ENCODE measurements at places on chromosomes 11 and 22.

DNA sequence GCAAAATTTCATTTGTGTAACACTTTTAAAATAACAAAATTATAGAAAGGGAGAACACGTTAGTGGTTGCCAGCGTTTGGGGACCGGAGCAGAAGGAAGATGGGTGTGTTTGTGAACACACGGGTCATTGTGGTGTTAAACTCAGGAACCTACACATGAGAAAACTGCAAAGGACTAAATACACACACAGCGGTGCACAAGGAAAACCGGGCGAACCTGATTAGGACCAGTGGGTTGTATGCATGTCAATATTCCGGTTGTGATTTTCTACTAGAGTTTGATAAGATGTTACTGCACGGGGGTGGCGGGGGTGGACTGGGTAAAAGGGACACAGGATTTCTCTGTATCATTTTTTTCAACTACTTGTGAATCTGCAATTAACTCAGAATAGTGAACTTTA is 351.2 kb downstream of the OPCML start:
- DNase-seq: no peak

- no peak for DNase-seq
Observed at GRCh38 chr11:34827228-34827627, 89.0 kb downstream of the APIP start.

GRCh38 chr11:103878646-103879045 is 157.8 kb upstream of the DDI1 start:
- no peak for DNase-seq

DNA sequence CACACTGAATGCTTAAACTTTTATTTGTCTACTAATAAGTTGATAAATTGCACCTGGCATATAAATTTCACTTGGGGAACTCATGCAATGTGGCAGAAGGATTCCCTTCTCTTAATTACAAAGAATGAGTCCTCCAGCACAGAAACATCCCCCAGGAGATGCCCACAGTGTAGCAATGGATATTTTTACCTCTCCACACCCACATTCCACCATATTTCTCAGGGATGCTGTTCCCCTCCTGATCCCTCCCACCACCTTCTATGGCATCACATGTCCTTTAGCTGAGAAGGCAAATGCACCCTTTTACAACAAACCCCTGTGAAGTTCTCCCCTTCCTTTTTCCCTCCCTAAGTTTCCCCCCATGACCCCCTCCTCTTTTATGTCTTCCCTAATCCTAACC is 56.1 kb upstream of the UBASH3B start:
- DNase-seq: no peak

GRCh38 chr11:87368858-87369480 is 331.2 kb downstream of the TMEM135 start:
- DNase-seq: no peak
